Cardiac septum (tissue), 1 donor: ENCODE measurements at places on chromosomes 7 and 10.

- DNase-seq: no peak
Measured at GRCh38 chr7:155312633-155313032, 15.0 kb downstream of the INSIG1 start.

GRCh38 chr7:140506788-140507464, 27.6 kb upstream of the MKRN1 start:
- peak; percentile 78 for DNase-seq

DNA sequence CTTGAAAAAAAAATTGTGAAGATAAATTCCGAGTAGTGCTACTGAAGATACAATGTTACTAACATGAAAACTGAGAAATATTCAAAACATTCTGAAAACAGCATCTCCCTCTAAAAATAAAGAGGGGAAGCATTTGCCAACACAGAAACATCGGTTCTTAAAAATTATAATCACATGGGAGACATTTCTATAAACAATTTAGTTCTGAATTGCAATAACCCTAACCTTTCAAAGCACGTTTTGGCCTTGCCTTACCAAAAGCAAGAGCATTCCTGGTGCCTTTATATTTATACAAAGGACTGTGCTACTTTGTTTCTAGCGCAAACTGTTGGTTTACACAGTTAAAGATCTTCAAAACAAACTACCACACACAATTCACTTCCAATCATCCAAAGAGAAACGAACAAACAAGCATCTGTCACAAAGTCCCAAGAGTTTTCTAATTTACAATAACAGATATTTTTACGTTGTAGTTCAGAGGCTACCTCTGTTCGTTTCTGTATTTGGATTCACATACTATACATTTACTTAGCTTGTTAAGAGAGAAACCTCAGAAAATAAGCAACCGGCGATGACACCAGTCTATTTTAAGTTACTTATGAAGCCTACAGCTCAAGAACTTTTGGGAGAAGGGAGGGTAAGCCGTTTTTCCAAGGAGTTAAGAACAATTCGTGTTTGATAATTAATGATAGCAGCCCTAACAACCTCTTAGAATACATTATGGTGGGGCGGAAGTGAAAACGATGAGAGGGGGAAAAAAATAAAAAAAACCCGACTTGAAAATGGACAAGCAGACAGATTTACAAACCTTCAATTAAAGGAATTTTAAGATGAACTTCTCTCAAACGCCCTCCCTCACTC, 1.3 kb downstream of the ABI1 start:
- DNase-seq: no peak

DNA sequence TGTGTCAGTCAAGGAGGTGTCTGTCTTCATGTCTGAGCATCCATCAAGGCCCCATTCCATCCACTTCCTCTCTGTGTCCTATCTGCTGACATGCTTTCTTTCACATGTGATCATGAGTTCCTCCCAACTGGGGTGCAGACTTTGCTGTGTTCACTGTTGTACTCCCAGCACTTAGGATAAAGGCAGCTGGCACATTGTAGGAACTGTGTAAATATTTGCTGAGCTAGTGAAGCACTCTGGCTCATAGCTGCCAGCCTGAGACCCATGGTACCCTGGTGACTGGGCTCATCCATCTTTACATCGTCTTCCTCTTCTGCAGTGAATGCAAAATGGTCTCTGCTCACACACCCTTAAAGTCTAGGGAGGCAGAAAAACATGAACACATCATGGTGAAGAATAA, 242.2 kb upstream of the IGFBP3 start:
- DNase-seq: no peak

DNA sequence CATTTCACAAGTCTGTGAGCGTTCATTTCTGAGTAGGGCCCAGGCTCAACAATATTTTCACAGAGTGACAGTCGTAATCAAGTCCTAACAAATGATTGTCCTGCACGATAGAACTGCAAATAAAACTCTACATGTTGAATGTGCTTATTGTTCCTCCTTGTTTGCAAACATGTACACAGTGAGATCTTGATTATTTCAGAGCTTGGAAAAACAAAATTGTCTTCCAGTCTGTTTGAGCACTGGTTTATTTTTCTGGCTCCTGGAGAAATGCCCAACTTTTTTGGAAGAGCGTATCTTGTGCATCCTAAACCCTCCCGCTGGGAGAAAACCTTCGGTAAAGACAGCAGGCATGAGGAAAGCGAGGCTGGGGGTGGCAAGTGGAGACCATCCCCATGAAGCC, 91.1 kb downstream of the TEX36 start:
- no peak for DNase-seq

DNA sequence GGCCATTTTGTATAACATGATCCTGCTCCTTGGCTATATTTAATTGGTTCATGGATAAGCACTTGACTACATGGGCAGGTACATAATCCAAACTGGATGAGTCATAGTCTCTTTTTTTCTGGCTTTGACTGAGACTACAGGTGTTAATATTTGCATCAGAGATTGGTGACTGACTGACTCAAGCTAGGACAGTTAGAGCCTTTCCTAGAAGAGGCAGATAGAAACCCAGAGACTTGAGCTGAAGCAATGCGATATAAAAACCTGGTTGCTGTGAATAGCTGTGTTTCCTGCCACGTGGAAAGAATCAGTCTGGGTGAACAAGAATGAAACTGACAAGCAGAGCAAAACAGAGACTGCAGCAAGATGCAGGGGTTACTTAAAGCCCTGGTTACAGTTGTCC, 81.0 kb downstream of the SAMD9 start:
- no peak for DNase-seq

- DNase-seq: no peak
Measured at GRCh38 chr7:134140889-134141867, 14.0 kb downstream of the LRGUK start.
